Amniotic stem cell (primary cell): ENCODE measurements at places on chromosomes 7 and 10.

DNA sequence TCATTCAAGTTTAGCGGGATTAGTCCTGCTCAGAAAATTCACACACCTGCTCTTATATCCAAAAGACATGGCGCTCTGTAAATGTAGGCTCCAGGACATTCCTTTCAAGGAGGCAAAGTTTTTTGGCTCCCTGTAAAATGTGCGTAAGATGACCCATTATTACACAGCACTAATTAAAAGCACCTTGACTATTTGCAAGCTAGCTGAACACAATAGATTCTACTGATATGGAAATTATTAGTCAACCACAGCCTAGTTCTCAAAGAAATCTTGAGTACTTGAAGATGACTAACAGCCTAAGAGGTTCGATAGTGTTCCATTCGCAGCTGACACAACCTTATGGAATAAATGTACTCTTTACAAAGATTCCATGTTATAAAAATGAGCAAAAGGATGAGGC lies 175.2 kb downstream of the BMPER start:
- no peak for DNase-seq

- no peak for DNase-seq
These were observed 70.2 kb downstream of the NOC3L start for GRCh38 chr10:94292434-94293090.

DNA sequence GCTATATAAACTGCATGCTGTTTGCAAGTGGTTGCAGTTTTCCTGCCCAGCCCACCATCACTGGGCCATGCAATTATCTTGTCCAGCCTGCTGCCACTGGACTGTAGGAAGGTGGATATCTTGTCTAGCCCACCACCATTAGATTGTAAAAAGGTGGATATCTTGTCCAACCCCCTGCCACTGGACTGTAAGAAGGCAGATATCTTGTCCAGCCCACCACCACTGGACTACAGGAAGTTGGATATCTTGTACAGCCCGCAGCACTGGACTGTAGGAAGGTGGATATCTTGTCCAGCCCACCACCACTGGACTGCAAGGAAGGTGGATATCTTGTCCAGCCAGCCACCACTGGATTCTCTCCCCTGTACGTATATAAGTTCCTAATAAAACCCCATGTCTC lies 69.8 kb downstream of the SKAP2 start:
- no peak for DNase-seq

DNA sequence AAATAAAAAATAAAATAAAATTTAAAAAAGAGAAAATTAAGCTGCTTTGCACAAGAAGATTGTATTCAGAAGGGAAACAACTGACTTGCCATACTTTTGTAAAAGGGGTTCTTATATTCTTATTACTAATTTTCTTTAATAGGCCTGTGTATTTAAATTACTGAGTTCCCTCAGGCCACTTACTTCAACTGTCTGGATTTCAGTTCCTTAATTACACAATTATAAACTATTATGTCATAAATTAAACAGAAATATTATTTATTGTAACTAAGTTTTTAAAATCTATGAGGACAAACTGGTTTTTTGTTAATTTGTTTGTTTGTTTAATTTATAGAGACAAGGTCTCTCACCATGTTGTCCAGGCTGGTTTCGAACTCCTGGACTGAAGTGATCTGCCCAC lies 22.4 kb upstream of the MICU1 start:
- no peak for DNase-seq

- DNase-seq = no peak
These were observed 27.0 kb downstream of the COL1A2 start for GRCh38 chr7:94421681-94422080.

GRCh38 chr7:66355756-66356155 lies 150.6 kb downstream of the TPST1 start:
- no peak for DNase-seq

- no peak for DNase-seq
These were observed 152.1 kb downstream of the NOC3L start for GRCh38 chr10:94210440-94211168.

GRCh38 chr10:86077271-86077670 lies 289.3 kb downstream of the GRID1 start:
- no peak for DNase-seq

- no peak for DNase-seq
These were observed 9.3 kb downstream of the SHH start for GRCh38 chr7:155802906-155803417.

GRCh38 chr7:44639671-44640321 lies 33.4 kb downstream of the OGDH start:
- DNase-seq = peak; percentile 68

DNA sequence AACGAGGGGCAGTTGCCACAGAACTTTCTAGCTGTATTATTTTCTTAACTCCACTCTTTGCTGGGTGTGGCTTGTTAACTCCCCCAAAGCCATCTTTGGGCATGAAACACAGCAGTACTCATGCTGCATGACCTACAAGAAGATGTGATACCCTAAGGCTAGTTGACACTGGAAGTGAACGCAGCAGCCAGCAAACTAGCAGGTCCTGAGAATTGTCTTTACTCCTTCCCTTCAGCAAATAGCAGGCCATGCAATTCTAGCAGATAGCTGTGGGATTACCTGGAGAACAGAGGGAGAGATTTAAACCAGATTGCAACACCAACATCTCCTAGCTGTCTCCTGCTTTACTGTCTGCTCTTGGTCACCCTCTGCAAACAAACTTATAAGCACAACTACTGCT lies 688.0 kb upstream of the ZWINT start:
- no peak for DNase-seq

DNA sequence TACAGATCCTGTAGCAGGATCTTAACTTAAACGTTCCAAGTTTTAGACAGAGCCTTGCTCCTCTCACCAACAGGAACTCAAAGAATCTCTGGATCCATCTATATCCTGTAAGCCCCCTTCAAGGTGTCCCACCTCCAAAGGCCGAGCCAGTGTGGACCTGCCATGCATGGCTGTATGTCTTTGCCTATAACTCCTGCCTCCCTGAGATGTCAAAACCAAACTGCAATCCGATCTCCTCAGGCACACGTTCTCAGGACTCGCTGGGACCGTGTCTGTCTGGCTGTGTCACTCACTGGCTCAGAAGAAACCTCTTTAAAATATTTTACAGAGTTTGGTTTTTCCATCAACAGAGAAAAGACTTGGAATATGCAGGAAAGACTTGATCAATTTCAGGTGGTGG lies 51.4 kb upstream of the FAM20C start:
- DNase-seq = no peak

- no peak for DNase-seq
These were observed 79.1 kb downstream of the ZNF365 start for GRCh38 chr10:62453274-62453673.

DNA sequence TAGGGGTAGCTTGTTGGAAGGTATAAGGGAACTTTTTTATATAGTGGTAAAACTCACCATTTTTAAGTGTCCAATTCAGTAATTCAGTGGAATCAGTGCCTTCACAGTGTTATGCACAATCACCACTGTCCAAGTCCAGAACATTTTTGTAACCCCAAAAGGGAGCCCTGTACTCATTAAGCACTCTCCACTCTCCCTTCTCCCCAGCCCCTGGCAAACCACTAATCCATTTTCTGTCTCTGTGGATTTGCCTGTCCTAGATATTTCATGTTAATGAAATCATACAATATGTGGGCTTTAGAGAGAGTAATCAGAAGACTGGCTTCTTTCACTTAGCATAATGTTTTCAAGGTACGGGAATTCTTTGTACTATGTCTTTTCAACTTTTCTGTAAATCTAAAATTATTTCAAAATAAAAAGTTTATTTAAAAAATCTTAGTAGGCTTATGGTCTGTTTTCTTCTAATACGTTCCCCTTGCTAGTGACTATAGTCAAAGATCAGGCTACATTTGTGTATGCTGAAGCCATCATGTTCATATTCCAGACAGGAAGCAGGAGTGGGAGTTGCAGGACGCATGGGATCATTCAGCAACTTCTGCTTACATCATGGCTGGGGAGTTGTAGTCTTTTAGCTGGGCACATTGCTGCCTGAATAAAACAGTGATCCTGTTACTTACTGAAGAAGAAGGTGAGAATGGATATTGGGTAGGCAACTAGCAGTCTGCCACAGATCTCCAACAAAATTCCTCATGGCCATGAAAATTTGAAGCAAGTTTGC lies 35.4 kb upstream of the TAX1BP1 start:
- no peak for DNase-seq

- no peak for DNase-seq
These were observed 47.9 kb downstream of the PIP4K2A start for GRCh38 chr10:22666287-22667092.

GRCh38 chr10:62851442-62851841 lies 35.3 kb upstream of the EGR2 start:
- no peak for DNase-seq

- no peak for DNase-seq
These were observed 169.7 kb upstream of the RHEB start for GRCh38 chr7:151689196-151689971.

GRCh38 chr7:45435846-45436245 lies 138.3 kb upstream of the ADCY1 start:
- DNase-seq = no peak

DNA sequence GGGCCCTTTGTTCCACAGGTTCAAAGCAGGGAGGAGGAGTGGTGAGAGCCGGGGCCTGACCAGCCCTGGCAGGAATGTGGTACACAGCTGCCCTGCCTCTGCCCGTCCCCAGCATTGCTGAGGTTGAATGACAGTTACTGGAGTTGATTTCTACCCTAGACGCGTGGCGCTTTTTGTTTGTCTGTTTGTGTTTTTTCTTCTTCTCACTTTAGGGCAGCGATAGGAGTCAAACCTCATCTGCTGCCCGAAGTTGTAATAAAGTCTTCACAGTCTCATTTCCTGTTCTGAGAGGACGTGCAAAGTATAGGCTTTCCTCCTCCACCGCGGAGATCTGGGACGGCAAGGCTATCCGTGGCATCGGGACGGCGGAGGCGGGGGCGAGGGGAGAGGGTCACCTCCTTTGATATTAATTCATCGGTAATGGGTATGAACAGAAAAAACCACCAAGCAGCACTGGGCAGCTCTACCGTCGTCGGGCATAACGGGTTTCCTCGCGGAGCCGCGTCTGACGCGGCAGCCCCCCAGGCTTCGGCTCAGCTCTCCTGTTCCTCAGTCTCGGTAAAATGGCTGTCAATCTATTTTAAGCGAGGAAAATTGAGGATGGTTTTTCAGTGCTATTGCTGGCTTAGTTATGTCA lies 160.8 kb downstream of the LRMDA start:
- no peak for DNase-seq
